ENCODE measurements at places on chromosomes 6 and 20.

GRCh38 chr6:34718976-34719375 is 22.4 kb upstream of the ILRUN start:
- DNase-seq, result no peak

DNA sequence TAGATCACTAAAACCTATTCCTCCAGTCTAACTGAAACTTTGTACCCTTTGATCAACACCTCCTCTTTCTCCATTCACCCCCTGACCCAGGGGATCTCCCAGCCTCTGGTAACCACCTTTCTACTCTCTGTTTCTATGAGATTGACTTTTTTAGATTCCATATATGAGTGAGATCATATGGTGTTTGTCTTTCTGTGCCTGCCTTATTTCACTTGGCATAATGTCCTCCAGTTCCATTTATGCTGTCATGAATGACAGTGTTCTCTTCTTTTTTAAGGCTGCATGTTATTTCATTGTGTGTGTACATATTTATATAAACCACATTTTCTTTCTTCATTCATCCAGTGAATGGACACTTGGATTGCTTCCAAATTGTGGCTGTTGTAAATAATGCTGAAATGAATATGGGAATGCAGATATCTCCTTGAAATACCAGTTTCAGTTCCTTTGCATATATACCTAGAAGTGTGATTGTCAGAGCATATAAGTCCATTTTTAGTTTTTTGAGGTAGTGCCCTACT is 57.7 kb downstream of the DHX35 start:
- no peak for DNase-seq

DNA sequence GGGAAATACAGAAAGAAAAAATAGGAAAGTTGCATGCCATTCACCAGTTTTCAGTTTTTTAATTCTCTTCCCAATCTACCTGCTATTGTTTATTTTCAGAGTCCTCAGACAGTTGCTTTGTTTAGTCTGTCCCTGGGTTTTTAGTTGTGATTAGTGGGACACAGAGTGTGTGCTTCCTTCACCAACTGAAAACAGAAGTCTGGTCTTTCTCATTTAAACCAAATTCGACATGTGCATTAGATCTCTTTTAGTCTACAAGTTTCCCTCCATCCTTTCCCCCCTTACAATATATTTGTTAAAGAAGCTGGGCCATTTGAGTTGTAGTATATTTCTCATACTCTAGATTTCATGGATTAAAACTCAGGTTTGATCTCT is 58.7 kb upstream of the STMND1 start:
- no peak for DNase-seq

- DNase-seq, result no peak
Measured at GRCh38 chr6:87661503-87661902, 40.5 kb downstream of the AKIRIN2 start.

DNA sequence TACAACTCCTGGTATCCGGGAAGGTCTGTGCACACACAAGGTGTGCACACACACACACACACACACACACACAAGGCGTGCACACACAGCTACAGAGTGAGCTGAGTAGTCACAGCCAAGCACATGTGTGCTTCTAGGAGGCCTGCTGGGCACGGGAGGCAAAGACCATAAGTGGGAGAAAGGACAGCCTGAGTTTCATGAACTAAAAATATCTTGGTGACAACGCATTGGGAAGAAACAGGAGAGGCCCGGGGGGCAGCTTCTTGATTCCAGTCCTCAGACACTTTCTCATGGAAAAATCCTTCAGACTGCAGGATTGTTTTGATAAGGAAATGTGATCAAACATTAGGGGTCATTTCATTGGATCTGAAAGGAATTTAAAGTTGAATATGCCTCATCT is 2.6 kb downstream of the TRAF3IP2 start:
- DNase-seq, result no peak

DNA sequence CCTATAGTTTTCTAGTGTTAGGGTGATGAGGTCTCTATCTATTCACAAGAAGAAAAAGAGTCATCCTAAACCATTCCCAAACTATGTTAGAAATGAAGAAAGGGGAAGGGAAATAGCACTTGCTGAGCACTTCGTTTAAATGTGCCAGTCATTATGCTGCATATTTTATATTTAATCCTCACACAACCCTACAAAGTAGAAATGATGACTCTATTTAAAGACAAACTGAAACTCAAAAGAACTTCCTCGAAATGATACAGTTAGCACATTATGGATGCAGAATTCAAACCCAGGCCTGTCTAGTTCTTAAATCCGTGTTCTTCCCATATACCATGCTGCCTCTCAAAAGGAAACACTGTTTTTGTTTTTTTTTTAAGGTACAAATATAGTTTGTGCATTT is 174.6 kb downstream of the GMPR start:
- DNase-seq, result no peak

- DNase-seq, result no peak
Measured at GRCh38 chr20:62350098-62350628, 16.9 kb downstream of the LAMA5 start.

- no peak for DNase-seq
Measured at GRCh38 chr6:56951049-56951831, 3.7 kb upstream of the BEND6 start.
